ENCODE measurements at places on chromosomes 7 and 10.
A peak's percentile ranks its signal among the peaks of the same experiment; 100 is the strongest.

- peak; percentile 74 for DNase-seq
Measured at GRCh38 chr7:39616138-39616537, 7.2 kb upstream of the RALA start.

DNA sequence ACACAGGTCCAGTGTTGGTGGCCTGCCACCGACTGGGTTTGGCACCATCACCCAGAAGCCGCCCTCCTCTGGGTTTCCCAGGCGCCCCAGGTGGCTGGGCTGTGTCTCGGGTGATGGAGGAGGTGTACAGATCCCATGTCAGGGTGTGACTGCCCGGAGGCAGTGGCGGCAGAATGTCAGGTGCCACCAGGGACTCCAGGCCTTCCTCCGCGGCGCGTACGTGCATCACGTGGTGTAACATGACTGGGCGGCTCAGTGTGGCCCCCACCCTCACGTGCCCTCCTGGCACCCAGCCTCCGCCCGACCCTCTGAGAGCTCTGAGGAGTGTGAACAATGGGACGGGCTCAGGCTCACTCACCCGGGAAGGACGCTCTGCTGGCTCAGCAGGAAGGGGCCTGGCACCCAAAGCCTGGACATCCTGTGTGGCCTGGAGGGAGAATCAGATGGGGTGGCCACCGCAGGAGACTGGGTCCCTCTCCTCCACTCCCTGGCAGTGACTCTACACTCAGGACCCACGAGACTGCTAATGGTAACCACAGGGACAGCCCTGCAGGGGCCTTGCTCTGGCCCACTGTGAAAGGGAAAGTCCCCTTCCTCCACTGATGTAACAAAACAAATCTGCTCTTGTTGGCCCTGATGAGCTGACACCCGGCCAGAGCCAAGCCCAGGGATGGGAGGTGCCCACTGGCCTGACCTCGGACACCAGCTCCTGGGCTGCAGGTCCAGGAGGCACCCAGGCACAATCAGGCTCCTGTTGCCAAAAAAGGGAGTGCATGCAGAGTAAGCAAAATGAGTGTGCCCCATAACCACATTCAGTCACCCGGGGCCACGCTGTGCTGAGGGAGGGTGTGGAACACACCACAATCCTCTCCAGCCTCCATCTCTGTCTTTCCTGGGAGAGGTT lies 164.8 kb downstream of the PRKAG2 start:
- no peak for DNase-seq

DNA sequence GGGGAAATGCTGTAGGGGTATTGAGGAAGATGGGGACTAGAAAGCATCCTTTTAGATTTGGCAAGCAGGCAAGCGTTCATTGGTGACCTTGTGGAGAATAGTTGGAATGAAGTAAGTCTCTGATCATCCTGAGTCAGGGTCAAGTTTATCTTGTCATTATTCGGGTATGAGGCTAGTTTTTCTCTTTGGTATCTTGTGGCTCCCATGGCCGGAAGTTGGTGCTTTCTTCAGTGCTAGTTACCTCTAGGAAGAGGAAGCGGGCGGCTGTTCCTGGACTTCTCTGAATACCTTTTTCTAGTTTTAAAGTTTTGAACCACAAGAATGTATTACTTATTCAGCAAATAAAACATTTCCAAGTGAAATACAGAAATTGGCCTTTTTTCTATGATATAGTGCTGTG lies 9.2 kb downstream of the CREM start:
- DNase-seq = peak; percentile 59

- DNase-seq = no peak
Measured at GRCh38 chr7:10706875-10707493, 266.7 kb upstream of the PHF14 start.

GRCh38 chr7:107711301-107711700 lies 32.6 kb upstream of the CBLL1 start:
- peak; percentile 42 for DNase-seq

Measured in EL (cell line).